ENCODE measurements at places on chromosomes 1 and 21.

GRCh38 chr1:145758116-145758515 lies 38.8 kb downstream of the CD160 start:
- H3K36me3 ChIP-seq, result no peaks in the 10 kb centered on the region
- H3K27ac ChIP-seq, result no peak overlapping the region
- no peaks in the 10 kb centered on the region for H3K27me3 ChIP-seq

DNA sequence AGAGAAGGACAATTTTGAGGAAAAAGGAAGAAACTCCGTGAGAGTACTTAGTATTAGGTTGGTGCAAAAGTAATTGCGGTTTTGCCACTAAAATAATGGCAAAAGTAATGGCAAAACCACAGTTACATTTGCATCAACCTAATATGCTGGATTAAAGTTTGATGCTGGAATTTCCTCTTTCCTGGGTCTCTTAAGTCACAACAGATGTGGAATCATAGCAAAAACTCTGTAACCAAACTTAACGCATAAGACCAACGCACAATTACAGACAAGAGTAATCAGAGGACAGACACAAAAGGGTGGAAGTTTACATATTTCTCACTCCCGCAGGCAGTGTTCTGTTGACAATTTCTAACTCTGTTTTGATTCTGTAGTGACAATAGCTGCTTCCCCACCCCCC lies 182.4 kb downstream of the BACH1 start:
- H3K36me3 ChIP-seq, result no peaks in the 10 kb centered on the region
- no peak overlapping the region for H3K27ac ChIP-seq
- DNase-seq, result no peak
- H3K4me1 ChIP-seq, result no peaks in the 10 kb centered on the region
- no peaks in the 10 kb centered on the region for H3K27me3 ChIP-seq

DNA sequence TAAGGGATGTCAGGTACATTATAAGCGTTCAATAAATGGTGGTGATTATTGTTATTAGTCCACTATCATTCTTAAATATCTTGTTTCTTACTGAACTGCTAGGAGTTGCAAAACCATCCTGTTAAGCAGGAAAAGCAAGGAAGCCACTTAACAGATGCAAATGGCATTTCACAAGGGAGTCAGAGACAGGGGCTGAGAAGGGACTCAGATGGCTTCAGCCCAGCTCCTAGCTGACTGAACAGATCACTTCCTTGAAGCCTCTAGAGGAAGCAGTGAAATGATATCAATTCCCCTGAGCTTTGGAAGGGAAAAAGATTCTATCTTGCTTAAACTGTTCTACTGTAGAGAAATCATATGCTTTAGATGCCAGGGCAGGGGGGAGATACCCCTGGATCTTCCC lies 151.5 kb downstream of the ST6GALNAC5 start:
- no peak overlapping the region for H3K4me3 ChIP-seq
- H3K27me3 ChIP-seq, result no peaks in the 10 kb centered on the region
- no peaks in the 10 kb centered on the region for H3K4me1 ChIP-seq
- no peaks in the 10 kb centered on the region for H3K36me3 ChIP-seq
- no peak overlapping the region for H3K27ac ChIP-seq

- no peak overlapping the region for H3K27ac ChIP-seq
- no peak overlapping the region for H3K4me3 ChIP-seq
- peaks cover 60% of the 10 kb centered on the region for H3K27me3 ChIP-seq
- no peaks in the 10 kb centered on the region for H3K4me1 ChIP-seq
Measured at GRCh38 chr1:17979815-17980214, 127.8 kb upstream of the IGSF21 start.

DNA sequence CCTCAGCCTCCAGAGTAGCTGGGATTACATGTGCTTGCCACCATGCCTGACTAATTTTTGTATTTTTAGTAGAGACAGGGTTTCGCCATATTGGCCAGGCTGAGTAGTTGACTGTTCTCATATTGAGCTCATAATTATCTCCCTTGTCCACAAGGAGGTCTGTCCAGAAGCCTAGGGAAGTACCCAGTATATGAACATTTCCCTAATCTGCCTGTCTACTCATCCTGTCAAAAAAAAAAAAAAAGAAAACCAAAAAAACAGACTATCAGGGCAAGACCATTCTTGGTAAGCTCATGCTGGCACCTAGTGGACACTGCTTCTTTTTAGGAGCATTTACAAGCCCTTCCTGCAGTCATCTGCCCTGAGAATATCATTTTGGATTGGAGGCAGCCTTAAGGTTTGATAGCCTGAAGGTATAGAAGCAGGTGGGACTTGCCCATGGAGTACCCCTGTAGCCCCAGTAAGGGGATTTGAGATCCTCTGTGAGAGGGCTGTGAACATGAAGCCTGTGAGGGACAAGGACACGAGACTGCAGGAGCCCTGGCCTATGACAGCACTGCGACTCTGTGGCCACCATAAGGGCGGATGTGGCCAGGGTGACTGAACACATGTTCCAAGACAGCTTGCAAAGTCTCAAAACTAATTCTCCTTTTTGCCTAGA lies 10.8 kb upstream of the DUSP12 start:
- no peak for DNase-seq
- peaks cover 25% of the 10 kb centered on the region for H3K4me1 ChIP-seq
- H3K4me3 ChIP-seq, result no peak overlapping the region
- H3K36me3 ChIP-seq, result no peaks in the 10 kb centered on the region

- no peak for DNase-seq
- no peak overlapping the region for H3K27ac ChIP-seq
- no peaks in the 10 kb centered on the region for H3K4me1 ChIP-seq
- H3K4me3 ChIP-seq, result no peak overlapping the region
- H3K27me3 ChIP-seq, result peaks cover 35% of the 10 kb centered on the region
Measured at GRCh38 chr21:35873441-35873840, 186.9 kb downstream of the SETD4 start.

DNA sequence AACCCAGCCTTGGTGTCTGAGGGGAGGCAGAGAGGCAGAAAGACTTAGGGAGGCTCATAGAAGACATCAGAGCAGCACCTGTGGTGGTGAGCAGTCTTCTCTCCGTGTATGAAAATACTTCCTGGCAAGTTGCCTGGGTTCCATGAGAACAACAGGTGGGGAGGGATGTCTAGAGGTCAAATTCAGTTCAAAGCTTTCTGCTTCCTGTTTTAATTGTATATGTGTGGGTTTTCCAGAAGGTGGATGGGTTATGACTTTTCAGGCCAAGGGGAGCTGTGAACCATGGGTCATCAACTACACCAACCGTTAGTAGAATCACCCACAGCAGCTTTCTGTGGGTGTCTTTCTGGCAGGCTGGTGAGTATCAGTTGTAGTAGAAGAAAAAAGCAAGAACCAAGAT lies 4.1 kb upstream of the FCRL2 start:
- H3K27ac ChIP-seq, result no peak overlapping the region
- no peak overlapping the region for H3K4me3 ChIP-seq
- H3K36me3 ChIP-seq, result no peaks in the 10 kb centered on the region
- no peaks in the 10 kb centered on the region for H3K4me1 ChIP-seq

GRCh38 chr1:15934211-15935055 lies 41.5 kb downstream of the ZBTB17 start:
- no peak for DNase-seq
- no peak overlapping the region for H3K4me3 ChIP-seq

DNA sequence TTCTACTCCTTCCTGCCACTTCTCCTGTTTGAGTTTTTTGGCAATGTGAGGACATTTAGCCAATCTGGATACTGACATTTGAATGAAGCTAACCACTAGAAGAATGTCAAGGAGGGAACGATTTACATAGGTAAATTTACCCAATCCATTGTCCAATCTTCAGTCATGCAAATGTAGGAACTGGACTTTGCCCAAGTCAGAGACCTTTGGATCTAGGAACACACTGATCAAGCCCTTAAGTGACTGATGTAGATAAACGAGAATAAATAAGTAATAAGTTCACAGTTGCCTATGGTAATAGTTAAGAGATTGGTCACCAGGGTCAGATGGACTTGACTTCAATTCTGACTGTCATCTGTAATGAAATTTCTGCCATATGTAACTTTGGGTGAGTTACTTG lies 177.6 kb downstream of the FGGY start:
- H3K36me3 ChIP-seq, result no peaks in the 10 kb centered on the region
- no peak overlapping the region for H3K27ac ChIP-seq
- no peaks in the 10 kb centered on the region for H3K27me3 ChIP-seq
- no peak overlapping the region for H3K4me3 ChIP-seq

GRCh38 chr1:180230791-180231505 lies 884 bp downstream of the LHX4 start:
- no peaks in the 10 kb centered on the region for H3K36me3 ChIP-seq
- peaks cover 54% of the 10 kb centered on the region for H3K4me1 ChIP-seq
- DNase-seq, result no peak
- H3K27ac ChIP-seq, result no peak overlapping the region

- H3K4me3 ChIP-seq, result no peak overlapping the region
- no peak overlapping the region for H3K27ac ChIP-seq
- no peaks in the 10 kb centered on the region for H3K4me1 ChIP-seq
- H3K27me3 ChIP-seq, result no peaks in the 10 kb centered on the region
- DNase-seq, result no peak
Measured at GRCh38 chr1:239308701-239309333, 77.6 kb upstream of the CHRM3 start.

- H3K36me3 ChIP-seq, result no peaks in the 10 kb centered on the region
- peaks cover 17% of the 10 kb centered on the region for H3K4me1 ChIP-seq
- H3K27me3 ChIP-seq, result no peaks in the 10 kb centered on the region
- no peak overlapping the region for H3K27ac ChIP-seq
- DNase-seq, result no peak
- no peak overlapping the region for H3K4me3 ChIP-seq
Measured at GRCh38 chr1:211332036-211332616, 5.5 kb downstream of the TRAF5 start.

DNA sequence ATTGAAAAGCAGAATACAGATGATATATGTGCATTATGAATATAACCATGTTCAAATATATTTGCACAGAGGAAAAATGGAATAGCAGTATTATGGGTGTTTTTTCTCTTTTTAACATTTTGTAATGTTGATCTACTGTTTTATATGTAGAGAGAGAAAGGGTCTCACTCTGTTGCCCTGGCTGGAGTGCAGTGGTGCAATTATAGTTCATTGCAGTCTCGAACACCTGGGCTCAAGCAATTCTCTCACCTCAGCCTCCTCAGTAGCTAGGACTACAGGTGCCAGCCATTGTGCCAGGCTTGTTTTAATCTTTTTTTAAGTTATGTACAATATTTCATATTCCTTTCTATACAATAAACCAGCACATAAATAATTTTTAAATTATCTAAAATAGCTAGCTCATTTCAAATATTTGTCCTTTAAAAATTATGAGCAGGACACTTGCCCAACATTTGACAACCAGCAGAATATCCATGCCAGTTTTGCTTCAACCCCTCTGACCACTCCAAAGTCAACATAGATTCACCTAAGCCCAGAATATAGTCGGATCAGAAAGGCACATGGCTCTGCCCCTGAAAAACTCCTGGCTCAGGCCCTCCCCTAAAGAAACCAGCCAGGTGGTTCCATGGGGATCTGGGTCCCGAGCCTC lies 29.8 kb downstream of the ZNF281 start:
- no peak for DNase-seq
- no peak overlapping the region for H3K27ac ChIP-seq
- no peak overlapping the region for H3K4me3 ChIP-seq

DNA sequence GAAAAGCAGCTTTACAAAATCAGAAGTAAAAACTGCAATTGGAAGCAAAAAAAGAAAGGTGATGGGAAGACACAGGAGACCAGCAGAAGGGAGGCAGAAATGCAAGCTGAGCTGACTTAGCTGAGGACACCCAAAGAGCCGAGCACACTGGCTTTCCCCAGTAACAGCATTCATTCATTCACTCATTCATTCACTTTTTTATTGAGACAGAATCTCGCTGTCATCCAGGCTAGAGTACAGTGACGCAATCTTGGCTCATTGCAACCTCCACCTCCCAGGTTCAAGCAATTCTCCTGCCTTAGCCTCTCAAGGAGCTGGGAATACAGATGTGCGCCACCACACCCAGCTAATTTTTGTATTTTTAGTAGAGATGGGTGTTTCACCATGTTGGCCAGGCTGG lies 8.2 kb downstream of the ANGPTL7 start:
- no peaks in the 10 kb centered on the region for H3K4me1 ChIP-seq
- no peak overlapping the region for H3K4me3 ChIP-seq
- H3K36me3 ChIP-seq, result peaks cover 26% of the 10 kb centered on the region

DNA sequence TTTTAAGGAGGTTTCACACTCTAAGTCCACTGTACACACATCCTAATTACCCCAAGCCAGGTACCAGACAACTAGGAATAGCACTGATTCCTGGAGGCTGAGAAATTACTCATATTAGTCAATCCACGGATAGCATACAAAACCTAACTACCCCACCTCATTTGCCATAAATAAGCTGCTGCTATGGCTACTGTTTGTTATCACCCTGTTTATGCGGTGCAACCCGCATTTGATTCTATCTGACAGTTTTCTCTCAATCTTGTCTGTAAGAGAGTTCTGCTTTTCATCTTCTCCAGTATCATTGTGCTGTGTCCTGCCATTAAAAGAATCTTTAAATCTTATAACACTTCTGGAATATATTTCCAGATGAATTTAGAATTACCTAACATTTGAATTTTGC lies 1496.5 kb downstream of the PLA2G4A start:
- H3K4me3 ChIP-seq, result no peak overlapping the region
- no peaks in the 10 kb centered on the region for H3K36me3 ChIP-seq
- H3K27me3 ChIP-seq, result no peaks in the 10 kb centered on the region
- H3K27ac ChIP-seq, result no peak overlapping the region
- no peaks in the 10 kb centered on the region for H3K4me1 ChIP-seq
- no peak for DNase-seq

DNA sequence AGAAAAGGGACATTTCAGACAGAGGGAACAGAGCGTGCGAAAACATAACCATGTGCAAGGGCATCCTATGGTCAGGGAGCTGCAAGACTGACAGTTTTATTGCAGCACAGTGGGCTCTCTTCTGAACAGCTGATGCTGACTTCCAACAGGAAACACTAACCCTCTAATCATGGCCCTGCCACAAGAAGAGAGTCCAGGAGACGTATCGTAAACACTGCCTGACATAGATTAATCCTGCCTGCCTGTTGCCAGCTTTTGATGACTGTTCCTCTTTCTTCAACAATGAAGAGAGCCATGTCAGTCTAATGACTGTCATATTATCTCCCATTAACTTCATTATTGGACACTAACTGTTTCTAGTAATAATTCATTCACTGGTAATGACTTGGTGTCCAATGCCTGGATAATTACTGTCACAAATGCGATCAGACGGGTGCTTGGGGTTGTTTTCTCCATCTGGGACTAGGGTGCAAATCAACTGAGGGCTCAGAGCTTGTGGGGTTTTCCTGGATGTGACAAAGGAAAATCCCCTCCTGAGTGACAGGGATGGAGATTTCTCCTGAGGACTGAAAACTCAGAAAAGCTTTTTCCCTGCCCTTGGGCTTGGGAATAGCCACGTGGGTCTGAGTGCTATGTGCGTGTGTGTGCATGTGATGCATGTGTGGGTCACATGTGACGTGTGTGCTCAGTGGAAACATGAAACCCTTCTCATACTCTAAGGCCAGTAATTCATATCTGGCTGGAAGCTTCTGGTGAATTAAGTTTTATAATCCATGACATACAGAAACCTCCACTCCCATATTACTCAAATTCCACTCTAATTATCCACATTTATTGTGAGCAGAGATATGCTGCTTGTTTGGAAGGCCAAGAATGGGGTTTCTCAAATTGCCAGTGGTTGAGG lies 144.0 kb upstream of the PLXNA2 start:
- H3K27ac ChIP-seq, result no peak overlapping the region
- H3K4me1 ChIP-seq, result no peaks in the 10 kb centered on the region
- H3K36me3 ChIP-seq, result no peaks in the 10 kb centered on the region
- H3K4me3 ChIP-seq, result no peak overlapping the region

GRCh38 chr21:22409571-22409970 lies 1411.4 kb downstream of the NCAM2 start:
- H3K27me3 ChIP-seq, result no peaks in the 10 kb centered on the region
- H3K27ac ChIP-seq, result no peak overlapping the region
- no peaks in the 10 kb centered on the region for H3K4me1 ChIP-seq
- no peaks in the 10 kb centered on the region for H3K36me3 ChIP-seq
- no peak for DNase-seq
- H3K4me3 ChIP-seq, result no peak overlapping the region
